ENCODE measurements at places on chromosomes 7 and 10. TPM values are rescaled to one million over a fixed set of nuclear protein-coding genes. Genes with fewer than 3 reads are reported as not detected.

The MEOX2 gene
- 0.07 TPM for total RNA-seq

The SSMEM1 gene
- total RNA-seq, result not detected

DNA sequence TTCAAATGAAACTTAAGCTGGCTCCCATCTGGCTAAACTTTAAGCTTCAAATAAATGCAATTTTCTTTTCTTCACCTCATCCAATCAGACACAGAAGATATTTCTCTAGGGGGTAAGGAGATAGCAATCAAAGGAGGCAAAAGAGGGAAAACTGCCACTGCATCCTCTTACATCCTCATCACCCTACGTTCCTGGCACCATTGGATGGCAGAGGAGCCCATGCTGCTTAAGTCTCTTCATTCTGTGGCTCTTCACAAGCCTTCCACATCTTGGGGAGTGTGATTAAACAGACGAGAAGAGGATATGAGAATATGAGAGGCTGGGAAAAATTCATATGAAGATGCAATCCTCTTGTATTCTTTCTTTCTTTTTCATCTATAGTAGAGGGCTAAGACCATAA, 345.7 kb upstream of the AOAH start:
- H3K27ac ChIP-seq, result no peak overlapping the region
- no peak overlapping the region for H3K4me3 ChIP-seq

- no peaks in the 10 kb centered on the region for H3K27me3 ChIP-seq
- H3K4me3 ChIP-seq, result no peak overlapping the region
- no peaks in the 10 kb centered on the region for H3K36me3 ChIP-seq
- no peaks in the 10 kb centered on the region for H3K4me1 ChIP-seq
- DNase-seq, result no peak
These were observed 51.6 kb upstream of the LAMB1 start for GRCh38 chr7:108054537-108054936.

GRCh38 chr7:92834507-92835260, 1.7 kb downstream of the CDK6 start:
- H3K36me3 ChIP-seq, result no peaks in the 10 kb centered on the region
- peaks cover 27% of the 10 kb centered on the region for H3K27me3 ChIP-seq
- no peak overlapping the region for H3K27ac ChIP-seq
- peak overlapping the region; percentile 94 for H3K4me3 ChIP-seq
- peaks cover 37% of the 10 kb centered on the region for H3K4me1 ChIP-seq

GRCh38 chr10:588246-589165, 101.0 kb downstream of the DIP2C start:
- H3K4me3 ChIP-seq, result no peak overlapping the region
- no peaks in the 10 kb centered on the region for H3K27me3 ChIP-seq
- peaks cover 23% of the 10 kb centered on the region for H3K4me1 ChIP-seq
- peak overlapping the region; percentile 43 for H3K27ac ChIP-seq
- no peaks in the 10 kb centered on the region for H3K36me3 ChIP-seq

- peak within 1 kb of the TSS; percentile 77 for H3K4me3 ChIP-seq
- peaks cover 19% of the 10 kb centered on the region for H3K4me1 ChIP-seq
- H3K27me3 ChIP-seq, result peaks cover 70% of the 10 kb centered on the region
- no peak within 1 kb of the TSS for H3K27ac ChIP-seq
These were observed at the start of gene TSPAN15 for GRCh38 chr10:69451209-69451783. TSPAN15 (plus strand) TSS chr10:69451465; CDS start chr10:69451595, 130 bp downstream.

- no peak for DNase-seq
- no peaks in the 10 kb centered on the region for H3K27me3 ChIP-seq
- no peak overlapping the region for H3K4me3 ChIP-seq
- no peaks in the 10 kb centered on the region for H3K36me3 ChIP-seq
- peaks cover 13% of the 10 kb centered on the region for H3K4me1 ChIP-seq
These were observed 28.5 kb downstream of the PIK3CG start for GRCh38 chr7:106893591-106893990.

DNA sequence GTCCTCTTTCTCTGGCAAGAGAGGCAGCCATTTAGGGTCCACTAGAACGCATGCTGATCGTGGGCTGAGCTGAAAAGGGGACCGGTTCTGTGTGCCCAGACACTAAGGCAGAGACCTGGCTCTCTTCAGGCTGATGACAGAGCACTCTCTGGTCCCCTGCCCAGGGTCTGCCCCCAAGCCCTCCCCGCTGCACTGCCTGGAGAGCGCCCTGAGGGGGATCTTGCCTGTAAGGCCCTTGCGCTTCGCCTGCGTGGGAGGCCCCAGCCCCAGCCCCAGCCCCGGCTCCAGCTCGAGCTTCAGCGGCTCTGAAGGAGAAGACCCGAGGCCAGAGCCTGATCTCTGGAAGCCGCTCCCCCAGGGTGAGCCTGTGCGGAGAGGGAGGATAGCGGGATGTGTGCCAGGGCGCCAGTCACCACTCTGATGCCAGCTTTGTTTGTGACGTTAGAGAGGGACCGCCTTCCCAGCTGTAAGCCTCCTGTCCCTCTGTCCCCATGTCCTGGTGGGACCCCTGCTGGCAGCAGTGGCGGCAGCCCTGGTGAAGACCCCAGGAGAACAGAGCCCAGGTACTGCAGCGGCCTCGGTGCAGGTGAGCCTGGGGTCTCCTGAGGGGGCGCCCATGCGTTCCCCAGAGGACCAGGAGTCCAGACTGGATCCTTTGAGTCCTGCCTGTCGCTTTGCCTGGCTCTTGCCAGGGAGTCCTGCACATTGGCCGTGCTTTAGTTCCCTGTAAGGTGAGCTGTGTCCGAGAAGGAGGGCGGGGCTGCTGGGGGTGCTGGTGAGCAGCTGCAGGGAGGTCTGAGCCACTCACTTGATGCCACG, 43.2 kb downstream of the ZNF467 start:
- H3K36me3 ChIP-seq, result peaks cover 10% of the 10 kb centered on the region
- no peak overlapping the region for H3K4me3 ChIP-seq
- DNase-seq, result no peak
- no peaks in the 10 kb centered on the region for H3K27me3 ChIP-seq
- H3K27ac ChIP-seq, result no peak overlapping the region
- no peaks in the 10 kb centered on the region for H3K4me1 ChIP-seq

DNA sequence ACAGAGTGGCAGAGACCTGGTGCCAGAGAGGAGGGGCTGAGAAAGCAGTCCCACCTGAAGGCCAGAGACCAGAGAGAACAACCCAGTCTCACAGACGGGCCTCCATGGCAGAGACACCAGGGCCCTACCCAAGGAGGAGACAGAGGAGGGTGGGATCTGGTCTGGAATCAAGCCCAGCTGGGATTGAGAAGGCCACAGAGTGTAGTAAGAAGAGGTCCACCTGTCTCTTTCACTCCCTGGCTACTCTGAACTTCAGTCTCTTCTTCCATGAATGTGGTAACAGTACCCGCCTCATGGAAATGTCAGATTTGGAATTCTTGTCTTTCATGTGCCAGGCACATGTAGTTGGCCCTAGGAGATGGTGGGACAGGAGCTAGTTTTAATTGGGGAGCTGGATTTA, 55.6 kb downstream of the CLIP2 start:
- DNase-seq, result no peak
- no peak overlapping the region for H3K4me3 ChIP-seq
- no peaks in the 10 kb centered on the region for H3K4me1 ChIP-seq
- peaks cover 18% of the 10 kb centered on the region for H3K36me3 ChIP-seq

GRCh38 chr10:108597031-108597430, 1326.3 kb downstream of the XPNPEP1 start:
- no peak for DNase-seq
- H3K4me3 ChIP-seq, result no peak overlapping the region
- no peaks in the 10 kb centered on the region for H3K36me3 ChIP-seq

DNA sequence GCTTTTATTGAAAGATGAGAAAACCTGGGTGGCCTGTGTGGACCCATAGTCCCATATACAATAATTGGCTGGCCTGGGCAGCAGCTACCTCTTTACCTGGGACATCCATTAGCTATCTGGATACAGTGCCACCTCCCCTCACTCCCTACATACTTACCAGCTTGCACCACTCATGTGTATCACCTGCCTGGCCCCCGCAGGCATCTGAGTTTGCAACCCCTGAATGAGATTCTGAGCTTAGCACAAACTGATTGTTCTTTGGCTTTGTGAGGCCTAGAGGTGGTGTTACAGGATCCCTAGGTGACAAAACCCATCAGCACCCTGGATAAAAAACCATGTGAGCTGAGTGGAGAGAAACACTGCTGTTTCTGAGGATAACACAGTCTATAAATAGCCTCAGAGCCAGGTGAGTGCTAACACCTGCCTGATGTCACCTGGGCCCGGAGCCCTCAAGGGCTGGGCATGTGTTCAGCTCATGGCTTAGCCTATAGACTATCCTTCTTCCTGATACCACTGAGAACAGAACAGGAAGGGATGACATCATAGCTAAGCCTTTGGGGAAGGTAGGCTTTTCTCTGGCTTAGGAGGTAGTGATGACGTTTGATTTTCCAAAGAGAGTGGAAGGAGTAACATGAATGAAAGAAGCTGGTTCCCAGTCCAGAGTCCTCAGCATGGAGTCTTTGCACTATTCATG, 2.6 kb upstream of the PPIF start:
- DNase-seq, result no peak
- H3K27ac ChIP-seq, result no peak overlapping the region
- peaks cover 8% of the 10 kb centered on the region for H3K4me1 ChIP-seq
- H3K36me3 ChIP-seq, result peaks cover 2% of the 10 kb centered on the region
- H3K27me3 ChIP-seq, result no peaks in the 10 kb centered on the region

Measured in WTC11 (cell line).